ENCODE measurements at places on chromosomes 2 and 18.

DNA sequence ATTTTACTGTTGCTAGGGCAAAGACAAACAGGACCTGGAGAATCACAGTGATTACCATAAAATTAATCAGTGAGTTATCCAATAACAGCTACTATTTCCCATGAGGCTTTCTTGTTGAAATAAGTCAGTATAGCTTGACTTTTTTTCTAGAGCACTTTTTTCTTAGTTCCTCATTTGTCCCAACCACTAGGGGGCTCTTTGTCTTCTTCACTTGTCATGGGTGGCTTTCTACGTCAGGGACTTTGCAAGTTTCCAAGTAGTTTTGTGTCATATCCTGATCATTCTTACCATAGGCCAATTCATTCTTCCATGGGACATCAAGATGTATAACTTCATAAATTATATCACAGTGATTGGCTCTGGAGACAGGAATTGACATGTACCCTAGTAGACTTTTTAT lies 1019.6 kb upstream of the PIK3C3 start:
- no peak for DNase-seq

GRCh38 chr2:100214265-100214971 lies 72.0 kb upstream of the AFF3 start:
- no peak for DNase-seq

DNA sequence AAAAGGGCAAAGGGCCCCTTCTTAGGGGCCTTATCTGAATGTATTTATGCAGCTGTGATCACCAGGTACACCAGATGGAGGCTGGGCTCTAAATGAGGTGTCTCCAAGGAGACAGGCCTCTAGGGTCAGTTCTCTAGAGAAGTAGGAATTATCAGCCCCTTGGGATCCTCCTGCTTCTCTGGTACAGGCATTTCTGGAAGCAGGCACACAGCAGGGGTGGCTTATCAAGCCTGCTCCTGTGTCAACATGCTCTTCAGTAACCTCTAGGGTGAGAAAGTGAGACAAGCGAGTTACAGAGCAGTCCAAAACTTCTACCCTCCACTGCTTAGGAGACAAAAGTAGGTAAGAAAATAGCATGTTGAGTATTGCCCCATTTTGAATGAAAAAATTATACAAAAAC lies 13.8 kb downstream of the TPGS2 start:
- DNase-seq = no peak

DNA sequence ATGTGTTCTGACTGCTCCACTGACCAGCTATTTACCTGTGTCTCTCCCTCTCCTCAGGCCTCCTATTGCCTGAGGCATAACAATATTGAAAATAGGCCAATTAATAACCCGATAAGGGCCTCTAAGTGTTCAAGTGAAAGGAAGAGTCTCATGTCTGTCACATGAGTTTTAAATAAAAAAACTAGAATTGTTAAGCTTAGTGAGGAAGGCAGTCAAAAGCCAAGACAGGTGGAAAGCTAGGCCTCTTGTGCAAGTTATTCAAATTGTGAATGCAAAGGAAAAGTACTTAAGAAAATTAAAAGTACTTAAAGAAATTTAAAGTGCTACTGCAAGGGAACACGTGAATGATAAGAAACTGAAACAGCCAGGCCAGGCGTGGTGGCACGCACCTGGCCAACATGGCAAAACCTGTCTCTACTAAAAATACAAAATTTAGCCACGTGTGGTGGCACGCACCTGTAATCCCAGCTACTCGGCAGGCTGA lies 44.9 kb upstream of the TAF4B start:
- no peak for DNase-seq

DNA sequence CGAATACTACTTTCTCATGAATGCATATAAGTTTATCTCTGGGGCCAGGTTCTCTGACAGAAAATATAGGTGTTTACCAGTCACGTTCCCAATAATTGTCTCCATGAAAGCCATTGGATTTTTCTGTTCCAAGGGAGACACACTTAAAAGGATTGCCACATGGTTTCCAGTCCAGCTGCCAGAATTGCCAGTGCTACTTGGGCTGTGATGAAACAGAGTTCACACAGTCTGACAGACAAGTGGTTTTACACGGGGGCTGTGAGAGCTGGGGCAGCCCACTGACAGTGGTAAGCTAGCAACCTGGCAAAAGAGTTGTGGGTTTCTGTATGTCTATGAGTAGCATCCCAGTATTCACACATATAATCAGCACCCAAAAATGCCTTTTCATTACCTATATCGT lies 27.7 kb upstream of the ATRAID start:
- DNase-seq = no peak

- DNase-seq = no peak
These were observed 248.9 kb downstream of the TDRD15 start for GRCh38 chr2:21372654-21373053.

DNA sequence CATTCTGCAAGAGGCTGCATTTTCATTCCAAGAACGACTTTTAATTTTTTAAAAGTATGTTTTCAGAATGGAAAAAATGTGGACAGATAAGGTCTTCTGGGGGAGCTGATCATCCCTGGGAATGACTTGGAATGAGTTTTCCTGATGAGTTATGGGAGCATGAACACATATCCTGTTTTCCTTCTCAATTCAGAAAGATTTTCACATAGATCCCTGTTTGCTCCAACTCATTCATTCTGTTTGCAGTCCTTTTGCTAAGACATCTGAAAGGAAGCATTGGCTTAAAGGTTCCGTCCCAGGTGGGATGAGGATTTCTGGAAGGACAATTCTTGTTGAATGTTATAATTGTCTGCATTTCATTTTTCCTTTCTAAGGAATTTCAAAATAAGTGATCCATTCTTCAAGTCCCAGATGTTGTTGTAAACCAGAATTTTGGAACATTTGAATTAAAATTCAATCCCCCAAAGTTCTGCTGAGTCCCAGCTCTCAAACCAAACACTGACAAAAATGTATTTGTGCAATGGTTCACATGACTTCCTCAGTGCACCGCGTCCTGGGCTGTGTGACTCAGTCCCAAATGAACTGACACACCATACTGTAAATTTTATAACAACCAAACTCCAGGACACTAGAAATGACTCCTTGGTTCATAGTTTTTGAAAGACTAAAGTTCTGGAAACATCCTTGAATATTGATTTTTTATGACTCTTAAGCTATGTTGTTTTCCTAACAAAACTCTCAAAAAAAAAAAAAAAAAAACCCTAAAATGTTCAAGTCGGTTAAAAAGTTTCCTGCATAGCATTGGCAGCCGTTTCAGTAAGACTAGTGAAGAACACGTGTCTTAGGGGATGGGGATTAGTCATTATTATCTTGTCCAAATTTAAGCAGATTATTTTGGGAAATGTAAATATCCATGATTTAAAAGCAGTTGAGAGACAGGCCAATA lies 281.8 kb upstream of the TCF4 start:
- no peak for DNase-seq

DNA sequence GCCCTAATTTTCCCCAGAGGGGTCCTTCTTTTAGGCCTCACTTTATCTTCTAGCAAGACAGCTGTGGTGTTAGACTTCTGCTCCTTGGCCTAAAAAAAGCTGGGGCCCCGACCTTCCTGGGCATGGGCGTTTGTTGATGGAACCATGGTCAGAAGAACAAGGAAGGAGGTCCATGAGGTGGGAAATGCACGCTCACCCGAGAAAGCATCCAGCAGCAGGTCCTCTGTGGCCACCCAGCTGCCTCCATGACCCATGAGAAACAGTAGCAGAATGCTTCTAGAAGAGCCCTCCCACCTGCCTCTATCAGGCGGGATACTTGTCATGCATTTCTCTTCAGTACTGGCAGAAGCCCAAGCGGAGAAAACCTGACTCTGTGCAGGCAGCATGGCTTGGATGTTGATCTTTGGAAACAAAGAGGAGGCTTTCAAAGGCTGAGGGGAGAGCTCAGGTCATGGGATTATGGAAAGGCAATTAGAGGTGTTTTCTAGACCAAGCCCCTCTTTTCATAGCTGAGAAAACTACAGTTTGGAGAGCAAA lies 249.1 kb downstream of the FAM210A start:
- DNase-seq = no peak

- DNase-seq = no peak
These were observed 52.9 kb downstream of the EN1 start for GRCh38 chr2:118794546-118794945.

All from HS-5 (cell line).